Tibial nerve (tissue), 4 donors: ENCODE measurements at places on chromosomes 3 and 15. TPM values are rescaled to one million over a fixed set of nuclear protein-coding genes. Genes with fewer than 3 reads are reported as not detected.

The FAM3D gene
- not detected for total RNA-seq

The PATL2 gene
- total RNA-seq, result 0.98 TPM

The KIF9 gene
- 20.3 TPM for total RNA-seq

The WDR49 gene
- total RNA-seq, result 0.44 TPM

The CD80 gene
- not detected for total RNA-seq

The TXNRD3 gene
- 25.8 TPM for total RNA-seq

The ANKUB1 gene
- 0.87 TPM for total RNA-seq

The FEZF2 gene
- total RNA-seq, result not detected

DNA sequence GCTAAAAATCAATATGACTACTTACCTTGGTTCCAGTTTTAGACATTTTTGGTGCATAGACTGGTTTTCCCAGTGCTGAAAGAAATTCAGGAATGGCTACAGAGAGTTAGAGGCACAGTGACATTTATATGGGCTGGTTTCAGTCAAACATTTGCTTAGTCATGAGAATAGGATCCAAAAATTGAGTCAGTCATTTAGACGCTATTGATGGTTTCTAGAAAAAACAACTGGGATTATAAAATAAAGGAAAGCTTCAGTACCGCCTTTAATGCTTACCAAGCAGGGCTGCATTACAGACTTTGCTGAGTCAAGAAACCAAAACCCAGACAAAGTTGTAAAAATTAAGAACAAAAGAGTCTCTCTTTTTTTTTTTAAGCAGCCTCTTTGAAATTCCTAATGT is at the start of gene CRYGS:
Gene CRYGS (minus strand): TSS at position 100 of the 400 bp plus-strand sequence. CDS start 54 bp downstream, at position 46.
- H3K27me3 ChIP-seq, result no peaks in the 10 kb centered on the region
- peaks cover 11% of the 10 kb centered on the region for H3K4me1 ChIP-seq
- H3K36me3 ChIP-seq, result peaks cover 35% of the 10 kb centered on the region
- no peak for DNase-seq
- no peak within 1 kb of the TSS for H3K27ac ChIP-seq
- H3K4me3 ChIP-seq, result no peak within 1 kb of the TSS

GRCh38 chr3:180283251-180283650 is 246.5 kb upstream of the PEX5L start:
- no peaks in the 10 kb centered on the region for H3K4me1 ChIP-seq
- no peak for DNase-seq
- H3K27me3 ChIP-seq, result no peaks in the 10 kb centered on the region
- no peak overlapping the region for H3K27ac ChIP-seq
- no peaks in the 10 kb centered on the region for H3K36me3 ChIP-seq

- no peak overlapping the region for H3K4me3 ChIP-seq
- no peak for DNase-seq
- no peaks in the 10 kb centered on the region for H3K36me3 ChIP-seq
- H3K27me3 ChIP-seq, result no peaks in the 10 kb centered on the region
- peaks cover 8% of the 10 kb centered on the region for H3K4me1 ChIP-seq
- H3K27ac ChIP-seq, result peak overlapping the region; percentile 36
Measured at GRCh38 chr3:188341501-188341900, 187.5 kb downstream of the LPP start.

GRCh38 chr15:94856267-94856854 is 625.0 kb downstream of the MCTP2 start:
- no peaks in the 10 kb centered on the region for H3K36me3 ChIP-seq
- DNase-seq, result no peak
- no peak overlapping the region for H3K27ac ChIP-seq

DNA sequence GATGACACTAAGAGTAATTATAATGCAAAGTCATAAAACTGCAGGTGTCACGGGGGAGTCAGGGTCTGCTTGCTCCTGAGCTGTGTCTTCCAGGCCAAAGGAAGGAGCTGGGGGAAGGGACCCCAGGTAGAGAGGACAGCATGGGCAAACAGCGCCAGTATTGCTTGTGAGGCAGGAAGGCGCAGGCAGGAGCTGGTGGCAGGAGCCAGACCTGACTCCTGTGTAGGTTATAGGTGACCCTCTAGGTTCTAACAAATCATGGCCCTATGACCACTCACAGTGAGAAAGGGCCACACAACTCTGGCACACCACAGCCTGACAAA is 1.9 kb downstream of the CISH start:
- no peak for DNase-seq
- H3K4me1 ChIP-seq, result peaks cover 21% of the 10 kb centered on the region
- no peaks in the 10 kb centered on the region for H3K27me3 ChIP-seq

DNA sequence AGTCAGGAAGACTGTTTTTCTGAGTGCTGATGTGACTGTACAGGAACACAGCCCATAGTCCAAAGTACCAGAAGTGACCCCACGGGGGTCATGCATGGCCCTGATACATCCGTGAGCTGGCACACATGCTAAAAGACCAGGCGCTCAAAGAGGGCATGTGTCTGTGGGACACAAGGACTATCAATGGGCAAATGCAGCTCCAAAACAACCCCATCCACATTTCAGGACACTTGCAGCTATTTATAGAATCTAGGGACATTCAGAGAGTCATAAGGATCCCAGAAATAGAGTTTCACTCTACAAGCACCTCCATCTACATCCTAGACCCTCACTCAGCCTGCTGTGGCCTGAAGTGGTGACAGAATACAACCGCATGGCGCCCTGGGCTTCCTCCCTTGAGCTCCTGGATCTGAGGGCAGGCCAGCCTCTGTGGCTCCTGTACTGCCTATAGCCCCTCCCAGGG is 17.0 kb downstream of the SLC25A20 start:
- DNase-seq, result no peak
- H3K27me3 ChIP-seq, result no peaks in the 10 kb centered on the region
- no peaks in the 10 kb centered on the region for H3K4me1 ChIP-seq

DNA sequence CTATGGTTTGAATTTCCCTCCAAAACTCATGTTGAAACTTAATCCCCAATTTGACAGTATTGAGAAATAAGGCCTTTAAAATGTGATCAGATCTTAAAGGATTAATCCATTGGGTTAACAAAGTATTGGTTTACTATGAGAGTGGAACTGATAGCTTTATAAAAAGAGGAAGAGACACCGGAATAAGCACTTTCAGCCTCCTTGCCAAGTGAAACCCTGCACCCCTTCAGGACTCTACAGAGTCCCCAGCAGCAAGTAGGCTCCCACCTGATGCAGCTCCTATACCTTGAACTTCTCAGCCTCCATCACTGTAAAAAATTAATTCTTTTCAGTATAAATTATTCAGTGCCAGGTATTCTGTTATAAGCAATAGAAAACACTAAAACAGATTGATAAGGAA is 348.3 kb downstream of the CGGBP1 start:
- H3K27ac ChIP-seq, result no peak overlapping the region
- H3K36me3 ChIP-seq, result no peaks in the 10 kb centered on the region
- no peaks in the 10 kb centered on the region for H3K4me1 ChIP-seq
- DNase-seq, result no peak

DNA sequence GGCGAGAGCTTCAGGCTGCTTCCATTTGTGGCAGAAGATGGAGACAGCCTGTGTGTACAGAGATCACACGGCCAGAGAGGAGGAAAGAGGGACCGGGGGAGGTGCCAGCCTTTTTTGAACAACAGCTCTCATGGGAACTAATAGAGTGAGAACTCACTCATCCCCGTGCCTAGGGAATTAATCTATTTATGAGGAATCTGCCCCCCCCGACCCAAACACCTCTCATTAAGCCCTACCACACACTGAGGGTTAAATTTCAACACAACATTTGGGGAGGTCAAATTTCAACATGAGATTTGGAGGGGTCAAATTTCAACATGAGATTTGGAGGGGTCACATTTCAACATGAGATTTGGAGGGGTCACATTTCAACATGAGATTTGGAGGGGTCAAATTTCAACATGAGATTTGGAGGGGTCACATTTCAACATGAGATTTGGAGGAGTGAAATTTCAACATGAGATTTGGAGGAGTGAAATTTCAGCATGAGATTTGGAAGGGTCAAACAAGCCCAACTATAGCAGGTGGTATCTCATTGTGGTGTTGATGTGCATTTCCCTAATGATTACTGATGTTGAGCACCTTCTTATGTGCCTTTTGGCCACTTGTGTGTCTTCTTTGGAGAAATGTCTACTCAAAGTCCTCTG is 20.6 kb upstream of the RFTN1 start:
- no peaks in the 10 kb centered on the region for H3K4me1 ChIP-seq
- no peaks in the 10 kb centered on the region for H3K36me3 ChIP-seq
- H3K4me3 ChIP-seq, result no peak overlapping the region
- no peaks in the 10 kb centered on the region for H3K27me3 ChIP-seq
- H3K27ac ChIP-seq, result no peak overlapping the region
- no peak for DNase-seq
